Kidney glomerular epithelial cell (primary cell): ENCODE measurements at places on chromosomes 3 and 15.
A peak's percentile ranks its signal among the peaks of the same experiment; 100 is the strongest.

DNA sequence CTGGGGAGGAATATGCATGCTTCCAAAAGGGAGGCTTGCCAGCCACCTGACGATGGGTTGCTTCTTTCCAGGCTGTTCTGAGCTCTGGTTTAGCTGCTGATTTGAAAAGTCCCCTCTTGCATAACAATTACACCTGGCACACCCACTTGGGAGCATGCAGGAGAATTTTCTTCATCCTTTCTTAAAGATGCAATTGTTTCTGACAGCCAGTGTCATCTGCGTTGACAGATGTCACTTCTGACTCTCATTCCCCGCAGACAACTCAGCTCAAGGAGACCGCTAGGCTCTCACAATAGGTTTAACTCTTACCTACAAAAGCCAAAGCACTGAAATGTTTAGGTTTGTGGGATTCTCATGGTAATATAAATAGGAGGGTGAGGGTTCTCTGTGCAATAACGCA lies 185.6 kb upstream of the SYNPR start:
- no peak for DNase-seq

GRCh38 chr3:68059628-68060152 lies 405.3 kb upstream of the SUCLG2 start:
- peak; percentile 80 for DNase-seq

GRCh38 chr3:171168086-171168485 lies 141.6 kb upstream of the SLC2A2 start:
- peak; percentile 64 for DNase-seq

DNA sequence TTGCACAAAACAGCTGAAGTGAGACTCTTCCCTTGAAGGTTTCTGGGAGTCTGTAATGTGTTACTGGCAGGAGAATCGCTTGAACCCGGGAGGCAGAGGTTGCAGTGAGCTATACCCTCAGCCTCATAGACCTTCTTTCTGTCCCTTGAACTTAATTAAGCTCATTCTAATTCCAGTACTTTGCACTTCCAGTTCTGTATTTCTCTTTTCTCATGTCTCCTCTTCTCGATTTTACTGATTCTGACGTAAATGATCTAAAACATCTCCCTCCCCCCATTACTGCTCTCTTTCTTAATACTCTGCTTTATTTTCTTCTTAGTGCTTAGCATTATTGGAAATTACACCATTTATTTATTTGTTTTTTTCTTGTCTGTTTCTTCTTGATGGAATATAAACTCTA lies 165.4 kb upstream of the P2RY1 start:
- no peak for DNase-seq

DNA sequence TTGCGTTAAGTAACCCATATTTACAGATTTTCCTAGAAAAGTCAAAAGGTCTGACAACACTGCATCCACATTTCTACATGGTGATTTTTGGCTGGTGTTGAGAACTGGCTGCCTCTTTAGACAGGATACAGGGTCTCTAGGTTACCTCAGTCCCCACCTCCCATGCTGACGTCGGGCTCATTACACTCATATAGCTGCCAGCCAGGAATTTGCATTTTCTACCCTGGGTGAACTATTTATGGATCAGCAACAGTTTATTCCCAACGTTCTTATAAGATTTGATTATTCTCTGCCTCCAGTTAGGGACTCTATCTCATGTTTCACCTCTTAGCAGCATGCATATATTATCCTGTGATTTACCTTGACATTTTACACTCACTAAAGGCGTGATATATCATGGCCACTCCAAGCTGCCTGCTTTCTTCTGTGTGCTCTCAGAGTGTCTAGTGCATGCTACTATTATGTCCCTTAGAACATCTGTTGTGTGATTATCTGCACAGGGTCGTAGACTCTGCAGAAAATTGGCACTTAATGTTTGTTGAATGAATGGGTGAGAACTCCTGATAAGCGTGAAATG lies 49.0 kb downstream of the CLDN11 start:
- DNase-seq: no peak

- peak; percentile 55 for DNase-seq
Measured at GRCh38 chr3:24145981-24146822, 201.1 kb downstream of the NR1D2 start.

DNA sequence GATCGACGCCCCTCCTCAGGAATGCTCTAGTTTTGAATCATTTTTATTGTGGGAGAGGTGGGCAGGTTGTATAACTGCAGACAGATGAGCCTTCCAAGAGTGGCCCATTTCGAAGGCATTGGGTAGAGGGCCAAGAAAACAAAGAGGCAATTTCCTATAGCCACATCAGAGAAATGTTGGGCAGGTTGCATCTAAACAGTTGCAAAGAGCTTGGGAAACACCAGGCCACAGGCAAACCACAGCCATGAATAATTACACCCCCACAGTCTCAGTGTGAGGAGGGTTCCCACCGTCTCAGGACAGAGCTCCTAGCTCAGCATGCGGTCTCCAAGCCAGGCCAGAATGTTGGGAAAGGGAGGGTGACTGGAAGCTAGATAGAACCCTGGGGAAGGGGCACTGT lies 257.3 kb downstream of the ABHD5 start:
- no peak for DNase-seq

DNA sequence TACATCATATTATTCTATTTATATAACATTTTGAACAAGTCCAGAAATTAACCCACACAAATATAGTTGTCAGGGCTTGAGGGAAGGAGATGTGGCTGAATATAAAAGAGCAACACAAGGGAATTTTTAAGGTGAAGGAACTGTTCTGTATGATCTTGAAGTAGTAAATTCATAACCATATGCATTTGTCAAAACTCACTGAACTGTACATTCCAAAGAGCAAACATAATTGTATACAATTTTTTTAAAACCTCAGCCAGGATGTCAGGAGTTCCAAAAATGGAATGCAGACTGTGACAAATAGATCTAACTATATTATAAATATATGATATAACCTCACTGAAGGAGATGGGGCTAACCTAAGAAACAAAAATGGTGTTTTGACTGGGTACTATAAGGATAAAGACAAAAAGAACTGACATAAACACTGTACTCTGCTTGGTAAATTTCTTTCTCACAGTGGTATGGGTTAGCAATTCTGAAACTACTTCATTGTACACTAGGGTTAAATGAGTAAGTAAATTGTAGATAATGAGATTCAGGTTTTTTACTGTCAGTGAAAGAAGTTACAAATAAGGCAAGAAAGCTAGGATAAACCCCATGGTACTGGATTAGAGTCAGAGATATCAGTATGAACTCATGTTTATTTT lies 14.4 kb downstream of the GOLGB1 start:
- no peak for DNase-seq

- DNase-seq: no peak
Measured at GRCh38 chr3:101255441-101255840, 64.9 kb downstream of the IMPG2 start.

DNA sequence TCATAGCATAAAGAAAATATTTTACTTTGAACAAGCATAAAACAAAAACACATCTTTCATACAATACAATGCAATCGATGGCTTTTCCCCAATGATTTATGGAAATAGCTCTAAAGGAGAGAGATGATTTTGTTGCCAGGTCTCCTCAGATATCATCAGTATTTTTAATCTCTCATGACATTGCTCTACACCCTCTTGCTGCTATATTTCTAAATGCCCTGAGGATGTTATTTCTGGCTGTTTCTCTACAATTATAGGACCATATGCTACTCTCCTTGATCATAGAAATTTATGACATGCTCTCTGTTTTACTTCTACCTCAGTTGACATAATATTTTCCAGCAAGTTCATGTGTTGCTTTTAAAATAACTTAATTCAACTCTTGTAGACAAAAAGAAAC lies 654.9 kb upstream of the GBE1 start:
- DNase-seq: no peak

GRCh38 chr3:61808526-61808925 lies 247.2 kb downstream of the PTPRG start:
- DNase-seq: no peak

- DNase-seq: no peak
Measured at GRCh38 chr3:123683505-123684154, 98.8 kb upstream of the HACD2 start.

- no peak for DNase-seq
Measured at GRCh38 chr3:156599089-156599874, 44.4 kb upstream of the SSR3 start.

GRCh38 chr3:133937756-133938601 lies 42.3 kb upstream of the RAB6B start:
- DNase-seq: no peak

DNA sequence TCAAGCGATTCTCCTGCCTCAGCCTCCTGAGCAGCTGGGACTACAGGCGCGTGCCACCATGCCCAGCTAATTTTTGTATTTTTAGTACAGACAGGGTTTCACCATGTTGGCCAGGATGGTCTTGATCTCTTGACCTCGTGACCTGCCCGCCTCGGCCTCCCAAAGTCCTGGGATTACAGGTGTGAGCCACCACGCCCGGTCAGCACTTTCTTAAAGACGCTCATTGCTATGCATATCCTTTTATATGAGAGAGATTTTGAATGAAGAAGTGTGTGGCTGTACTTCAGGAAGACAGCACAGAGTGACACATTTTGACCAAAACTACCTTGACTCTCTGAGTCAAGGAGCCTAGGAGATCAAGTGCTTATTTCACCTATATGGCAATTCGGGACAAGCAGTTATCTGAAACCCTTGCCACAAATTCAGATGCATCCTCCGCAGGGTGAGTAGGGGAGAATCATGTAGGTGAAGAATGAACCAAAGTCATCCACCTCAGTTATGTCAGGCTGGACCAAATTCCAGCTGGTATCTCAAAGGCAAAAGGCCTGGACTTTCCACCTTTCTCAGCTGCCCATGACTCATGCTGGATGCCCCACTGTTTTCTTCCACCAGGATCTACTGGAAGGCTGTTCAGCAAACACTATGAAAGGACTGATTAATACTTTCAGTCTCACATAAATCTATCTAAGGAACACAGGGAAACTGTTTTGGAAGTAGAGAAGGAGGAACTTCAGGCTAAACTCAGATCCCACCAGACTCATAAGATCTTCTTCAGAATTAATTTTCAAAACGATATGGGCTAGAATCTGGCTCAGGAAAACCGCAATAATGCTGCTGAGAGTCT lies 31.9 kb downstream of the SUSD5 start:
- DNase-seq: peak; percentile 10

- peak; percentile 20 for DNase-seq
Measured at GRCh38 chr15:73851689-73852088, 21.7 kb upstream of the TBC1D21 start.

GRCh38 chr15:40440743-40441564 lies at the start of gene BAHD1:
BAHD1 (plus strand) TSS chr15:40440953; CDS start chr15:40458465, 17,512 bp downstream.
- DNase-seq: peak; percentile 73

DNA sequence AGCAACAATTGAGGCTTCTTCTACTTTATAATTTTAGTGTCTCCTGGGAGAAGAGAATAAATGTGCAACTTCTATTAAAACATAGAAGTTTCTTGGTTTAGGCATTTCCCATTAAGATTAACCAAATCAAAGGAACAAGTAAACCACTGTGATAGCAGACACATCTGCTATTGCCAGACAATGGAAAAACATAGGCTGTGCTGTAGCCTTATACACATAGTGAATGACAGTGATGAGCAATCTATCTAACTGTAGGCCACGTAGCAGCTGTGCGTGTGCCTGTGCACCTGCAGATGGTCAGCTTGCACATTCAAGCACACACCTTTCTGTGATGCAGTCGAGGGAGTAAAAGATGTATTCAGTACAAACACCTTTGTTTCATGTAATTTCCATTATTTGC lies 32.7 kb downstream of the GNB4 start:
- no peak for DNase-seq

DNA sequence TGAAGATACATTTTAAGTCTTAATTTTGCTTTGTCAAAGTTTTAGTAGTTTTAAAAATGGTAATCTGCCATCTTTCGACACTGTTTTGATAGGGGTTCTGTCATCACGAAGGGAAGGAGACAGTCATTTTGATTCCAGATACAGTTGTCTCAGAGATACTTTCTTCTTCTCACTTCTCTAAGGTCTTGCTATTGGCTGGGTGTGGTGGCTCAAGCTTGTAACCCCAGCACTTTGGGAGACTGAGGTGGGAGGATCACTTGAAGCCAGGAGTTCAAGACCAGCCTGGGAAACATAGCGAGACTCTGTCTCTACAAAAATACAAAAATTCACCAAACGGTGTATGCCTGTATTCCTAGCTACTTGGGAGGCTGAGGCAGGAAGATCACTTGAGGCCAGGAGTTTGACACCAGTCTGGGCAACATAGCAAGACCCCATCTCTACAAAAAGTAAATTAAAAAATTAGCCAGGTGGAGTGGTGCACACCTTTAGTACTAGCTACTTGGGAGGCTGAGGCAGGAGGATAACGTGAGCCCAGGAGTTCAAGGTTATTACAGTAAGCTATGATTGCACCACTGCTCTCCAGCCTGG lies 3.3 kb downstream of the RAB8B start:
- DNase-seq: no peak

DNA sequence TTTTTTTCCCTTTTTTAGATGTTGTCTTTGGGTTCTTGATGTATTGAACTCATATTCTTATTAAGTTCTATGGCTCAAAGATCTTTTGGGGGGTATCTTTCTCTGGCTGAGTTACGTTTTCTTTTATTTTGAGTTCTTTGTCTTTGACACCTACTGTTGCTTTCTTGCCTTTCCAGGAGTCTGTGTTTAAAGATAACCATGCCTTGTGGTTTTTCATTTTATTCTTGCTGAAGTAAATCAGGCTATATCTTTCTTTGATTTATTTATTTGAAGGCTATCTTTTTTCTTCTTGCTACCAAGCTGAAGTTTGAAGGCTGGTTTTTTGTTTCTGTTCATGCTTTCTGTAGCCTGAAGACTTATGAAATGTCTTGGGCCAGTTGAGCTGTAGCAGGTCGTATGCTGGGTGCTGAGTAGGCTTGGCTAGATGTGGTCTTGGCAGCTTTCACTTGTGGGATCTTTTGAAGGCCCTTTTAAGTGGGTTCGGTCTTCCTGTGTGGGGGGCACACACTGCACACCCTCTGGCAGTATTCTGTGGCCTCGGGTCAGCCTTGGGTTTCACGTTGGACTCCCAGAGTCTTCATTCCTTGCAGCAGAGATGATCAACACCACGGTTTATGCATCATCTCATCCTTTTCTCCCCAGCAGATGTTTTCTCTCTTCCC lies 17.5 kb downstream of the SLCO3A1 start:
- DNase-seq: no peak

DNA sequence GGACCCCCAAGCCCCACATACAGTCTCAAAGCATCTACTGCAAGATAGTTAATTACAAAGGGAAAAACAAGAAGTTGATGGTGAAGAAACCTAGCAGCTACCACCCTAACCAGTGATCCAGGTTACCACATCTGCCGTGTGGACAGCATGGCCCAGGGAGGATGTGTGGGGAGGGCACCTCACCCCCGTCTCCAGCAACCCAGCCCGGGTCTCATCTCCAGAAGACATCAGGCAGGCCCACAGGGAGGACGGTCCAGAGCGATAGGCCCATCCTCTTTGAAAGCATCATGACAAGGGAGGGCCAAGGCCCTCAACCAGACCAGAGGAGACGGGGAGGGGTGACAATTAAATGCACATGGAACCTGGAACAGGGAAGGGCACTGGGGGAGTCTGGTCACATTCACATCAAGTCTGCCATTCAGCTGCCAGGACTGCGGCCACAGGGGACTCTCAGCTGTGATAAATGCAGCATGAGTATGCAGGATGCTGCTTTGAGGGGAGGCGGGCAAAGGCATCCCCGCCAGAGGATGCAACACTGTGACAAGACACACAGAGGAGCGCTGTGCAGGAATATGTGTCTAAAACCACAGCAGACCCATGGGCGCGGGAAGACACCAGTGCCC lies 18.8 kb downstream of the ZXDC start:
- no peak for DNase-seq
